Right kidney (tissue), 9 donors: ENCODE measurements at places on chromosomes 3 and 15.

- DNase-seq: no peak
Observed at GRCh38 chr15:40285151-40285550, 2.3 kb upstream of the ANKRD63 start.

- no peak for DNase-seq
Observed at GRCh38 chr3:24526640-24527212, 32.1 kb upstream of the THRB start.

DNA sequence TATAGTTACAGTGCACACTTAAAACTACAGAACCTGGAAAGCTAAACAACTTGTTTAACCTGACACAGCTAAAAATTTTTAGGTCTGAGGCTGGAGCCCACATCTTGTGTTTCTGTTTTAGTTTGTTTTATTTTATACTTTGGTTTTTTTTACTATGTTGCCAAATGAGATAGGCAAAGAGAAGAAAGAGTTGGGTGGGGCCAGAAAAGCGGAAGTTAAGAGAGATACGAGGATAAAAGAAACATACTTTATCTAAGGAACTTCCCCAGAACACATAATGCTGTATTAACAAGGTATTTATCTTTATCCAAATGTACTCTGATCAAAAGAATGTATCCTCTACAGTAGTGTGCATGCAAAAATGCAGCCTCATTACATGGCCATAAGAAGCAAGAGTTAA, 1145.7 kb downstream of the EPHA3 start:
- no peak for DNase-seq

DNA sequence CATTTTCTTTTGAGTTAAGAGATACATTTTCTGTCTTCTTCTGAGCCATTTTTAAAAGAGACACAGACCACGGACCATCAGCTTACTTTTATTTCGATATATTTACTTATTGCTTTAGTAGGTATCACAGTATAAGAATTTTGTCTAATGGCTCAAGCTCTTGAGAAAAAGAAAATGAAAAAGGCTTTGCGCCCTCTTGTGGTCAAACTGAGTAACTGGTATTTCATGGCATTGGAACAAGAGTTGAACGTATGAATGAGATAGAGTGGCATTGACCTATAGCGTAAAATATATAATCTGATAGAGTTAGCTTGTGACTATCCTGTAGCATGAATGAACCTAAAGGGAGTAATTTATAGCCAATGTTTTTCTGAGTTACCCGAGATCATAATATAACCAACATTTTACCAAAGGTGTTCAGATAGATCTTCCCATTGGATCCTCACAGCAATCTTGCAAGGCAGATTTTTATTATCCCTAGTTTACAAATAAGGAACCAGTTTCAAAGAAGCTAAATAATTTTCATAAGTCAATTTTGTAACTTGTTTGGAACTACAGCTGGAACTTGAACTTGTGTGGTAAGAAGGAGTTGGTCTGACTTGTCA, 154.6 kb downstream of the POLR2M start:
- peak; percentile 16 for DNase-seq

- DNase-seq: no peak
Observed at GRCh38 chr3:66625505-66626216, 124.8 kb upstream of the LRIG1 start.

DNA sequence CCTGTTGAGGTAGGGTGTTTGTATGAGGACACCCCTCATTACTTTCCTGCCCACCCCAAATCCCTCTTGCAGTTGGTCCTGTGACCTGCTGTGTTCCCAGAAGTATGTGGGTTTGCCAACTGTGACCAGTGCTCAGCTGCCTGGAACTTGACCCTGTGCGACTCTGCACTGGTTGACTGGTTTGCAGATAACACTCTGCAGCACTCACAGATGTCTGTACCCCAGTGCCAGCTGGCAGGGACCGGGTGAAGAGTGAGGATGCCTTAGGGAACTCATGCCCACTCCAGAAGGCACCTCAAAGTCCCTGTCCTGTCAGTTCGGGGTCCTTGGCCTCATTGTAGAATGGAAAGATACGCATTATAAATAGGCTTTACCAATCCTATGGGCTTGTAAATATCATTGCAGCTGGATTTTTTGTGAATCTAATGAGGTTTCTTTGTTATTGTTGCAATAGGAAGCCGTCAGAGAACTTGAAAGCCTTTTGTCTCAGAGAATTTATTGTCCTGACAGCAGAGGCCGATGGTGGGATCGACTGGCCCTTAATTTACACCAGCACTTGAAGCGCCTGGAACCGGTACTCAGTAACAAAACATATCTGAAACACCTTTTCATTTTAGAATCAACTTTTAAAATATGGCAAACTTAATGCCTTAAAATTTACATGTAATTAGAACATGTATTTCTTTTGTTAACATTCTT, 18.2 kb downstream of the FAN1 start:
- DNase-seq: peak; percentile 36

DNA sequence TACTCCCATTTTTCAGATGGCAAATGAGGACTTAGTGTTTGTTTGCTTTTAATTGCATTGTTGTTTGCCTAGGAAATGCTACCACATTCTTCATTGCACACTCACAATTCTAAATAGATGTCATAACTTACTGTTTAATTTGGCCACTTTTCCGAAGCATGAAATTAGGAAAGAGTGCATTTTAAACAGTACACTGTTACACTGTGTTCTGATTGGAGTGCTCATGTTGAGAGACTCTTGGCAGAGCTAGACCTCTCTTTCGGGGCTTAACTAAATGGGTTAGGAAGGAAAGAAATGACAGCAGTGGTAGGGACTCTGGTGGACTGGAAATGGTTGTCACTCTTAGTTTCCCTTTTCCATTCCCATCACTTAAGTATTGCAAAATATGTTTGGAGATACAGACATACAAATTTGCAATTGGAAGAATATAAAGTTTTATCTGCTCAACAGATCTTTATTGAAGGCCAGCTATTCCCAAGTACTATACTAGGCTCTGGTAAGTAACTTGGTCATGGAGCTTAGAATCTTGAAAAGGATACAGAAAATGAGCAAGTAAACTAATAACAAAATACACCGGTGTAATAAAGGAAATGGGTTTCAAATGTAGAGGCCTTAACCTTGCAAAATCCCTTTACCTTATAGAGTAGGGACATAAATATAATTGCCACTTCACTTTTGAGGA, 90.2 kb downstream of the DCUN1D1 start:
- DNase-seq: no peak

DNA sequence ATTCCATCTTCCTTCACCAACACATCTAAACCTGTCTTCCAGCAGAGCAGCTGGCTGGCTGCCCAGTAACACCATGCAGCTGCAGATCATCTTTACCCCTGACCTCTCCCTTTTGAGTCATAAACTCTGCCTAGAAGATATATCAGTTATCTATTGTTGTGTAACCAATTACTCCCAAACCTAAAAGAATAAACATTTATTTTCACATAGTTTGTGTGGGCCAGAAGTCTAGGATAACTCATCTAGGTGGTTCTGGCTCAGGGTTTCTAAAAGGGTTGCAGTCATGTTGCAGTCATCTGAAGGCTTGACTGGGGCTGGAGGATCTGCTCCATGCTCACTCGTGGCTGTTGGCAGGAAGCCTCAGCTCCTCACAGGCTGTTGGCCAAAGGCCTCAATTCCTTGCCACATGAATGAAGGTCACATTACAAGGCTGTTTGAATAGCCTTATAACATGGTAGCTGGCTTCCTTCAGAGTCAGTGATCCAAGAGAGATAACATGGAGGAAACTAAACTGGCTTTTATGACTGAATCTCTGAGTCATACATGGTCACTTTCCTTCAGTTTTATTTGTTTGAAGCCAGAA, 92.8 kb downstream of the GOLIM4 start:
- DNase-seq: no peak

DNA sequence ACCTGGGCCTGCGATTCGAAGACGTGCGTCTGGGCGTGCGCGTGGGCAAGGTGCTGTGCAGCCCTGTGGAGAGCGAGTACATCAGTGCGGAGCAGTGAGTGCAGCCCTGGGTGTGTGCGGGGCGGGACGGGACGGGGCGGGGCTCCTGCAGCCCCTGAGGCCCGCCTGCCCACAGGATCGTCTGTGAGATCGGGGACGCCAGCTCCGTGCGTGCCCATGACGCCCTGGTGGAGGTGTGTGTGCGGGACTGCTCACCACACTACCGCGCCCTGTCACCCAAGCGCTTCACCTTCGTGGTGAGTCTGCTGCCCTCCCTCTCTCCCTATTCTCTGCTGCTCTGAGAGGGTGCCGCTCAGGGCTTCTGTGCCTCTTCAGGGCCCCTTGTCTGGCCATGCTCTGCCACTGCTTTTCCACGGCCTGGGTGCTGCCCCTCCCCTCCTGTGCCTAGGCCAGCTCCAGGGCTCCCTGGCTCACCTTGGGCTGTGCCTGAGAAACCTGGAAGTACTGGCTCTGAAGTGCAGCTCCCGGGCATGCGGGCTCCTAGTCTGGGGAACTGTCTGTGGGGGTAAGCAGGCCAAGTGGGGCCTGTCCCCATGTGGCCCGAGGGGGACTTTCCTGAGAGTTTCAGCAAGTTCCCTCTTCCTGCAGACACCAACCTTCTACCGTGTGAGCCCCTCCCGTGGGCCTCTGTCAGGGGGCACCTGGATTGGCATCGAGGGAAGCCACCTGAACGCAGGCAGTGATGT, 31.8 kb downstream of the PLXNA1 start:
- no peak for DNase-seq

GRCh38 chr15:93217343-93217742, 128.3 kb upstream of the RGMA start:
- no peak for DNase-seq

DNA sequence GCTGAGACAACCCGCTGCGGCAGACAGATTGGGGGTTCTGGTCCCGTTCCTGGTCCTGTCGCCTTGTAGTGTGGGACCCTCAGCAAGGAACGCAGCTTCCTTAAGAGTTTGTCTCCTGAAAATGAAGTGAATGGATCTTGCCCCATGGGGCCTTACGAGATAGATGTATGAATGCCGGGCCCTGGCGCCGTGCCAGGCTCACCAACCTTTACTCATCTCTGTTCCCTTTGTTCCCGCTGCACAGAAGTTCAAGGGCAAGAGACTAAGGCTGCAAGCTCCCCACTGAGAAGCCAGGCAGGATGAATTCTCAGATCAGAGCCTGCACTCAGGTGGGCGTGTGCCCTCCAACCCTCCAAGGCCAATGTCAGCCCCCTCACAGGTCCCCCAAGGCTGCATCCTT, 162.7 kb upstream of the IQSEC1 start:
- no peak for DNase-seq

DNA sequence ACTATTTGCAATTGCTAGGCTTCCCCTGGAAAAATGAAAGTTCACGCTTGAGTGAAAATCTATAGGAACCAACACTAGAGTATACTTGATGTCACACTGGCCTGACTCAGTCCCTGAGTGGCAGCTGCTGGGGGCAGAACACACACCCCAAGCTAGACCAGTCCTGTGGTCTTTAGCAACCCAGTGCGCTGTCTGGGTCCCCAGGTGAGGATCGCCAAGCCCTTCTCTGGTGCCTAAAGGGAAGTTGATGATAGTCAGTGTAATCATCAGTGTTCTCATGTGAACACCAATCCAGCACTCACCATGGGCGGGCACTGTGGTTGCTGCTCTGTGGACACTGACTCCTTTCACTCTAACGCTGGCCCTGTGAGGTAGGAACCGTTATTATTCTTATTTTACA, 11.2 kb downstream of the ALDH1A3 start:
- DNase-seq: no peak

- no peak for DNase-seq
Observed at GRCh38 chr3:127676456-127676855, 3.7 kb downstream of the ABTB1 start.

DNA sequence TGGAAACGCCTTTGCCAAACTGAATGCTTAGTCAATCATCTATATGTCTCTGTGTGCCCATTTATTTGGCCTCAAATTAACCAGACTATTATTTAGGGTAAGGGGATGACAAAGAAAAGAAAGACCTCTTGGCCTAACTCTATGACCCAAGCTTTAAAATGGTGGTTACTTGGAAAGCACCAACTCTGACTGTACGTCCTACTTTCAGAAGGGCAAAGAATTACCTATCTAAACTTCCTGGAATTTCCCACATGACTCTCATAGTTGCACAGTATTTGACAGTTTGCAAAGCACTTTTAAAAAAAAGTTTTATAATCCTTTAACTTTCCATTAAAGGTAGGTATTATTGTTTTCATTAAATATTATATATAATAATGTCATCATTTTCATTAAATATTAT, 6.3 kb upstream of the MTHFS start:
- no peak for DNase-seq

DNA sequence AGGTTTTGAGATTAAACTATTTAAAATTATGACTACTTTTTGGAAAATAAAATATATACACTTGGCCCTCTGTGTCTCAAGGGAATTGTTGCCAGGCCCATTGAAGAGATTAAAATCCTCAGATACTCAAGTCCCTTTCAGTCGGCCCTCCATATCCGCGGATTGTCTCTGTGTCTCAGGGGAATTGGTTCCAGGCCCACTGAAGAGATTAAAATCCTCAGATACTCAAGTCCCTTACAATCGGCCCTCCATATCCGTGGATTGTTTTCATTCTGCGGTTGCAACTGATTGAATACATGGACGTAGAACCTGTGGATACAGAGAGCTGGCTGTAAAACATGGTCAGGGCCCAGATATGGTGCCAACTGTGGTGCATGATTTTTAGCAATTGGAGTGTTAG, 15.7 kb upstream of the LRCH3 start:
- no peak for DNase-seq

- DNase-seq: no peak
Observed at GRCh38 chr15:39582977-39583595, 2.2 kb downstream of the THBS1 start.

DNA sequence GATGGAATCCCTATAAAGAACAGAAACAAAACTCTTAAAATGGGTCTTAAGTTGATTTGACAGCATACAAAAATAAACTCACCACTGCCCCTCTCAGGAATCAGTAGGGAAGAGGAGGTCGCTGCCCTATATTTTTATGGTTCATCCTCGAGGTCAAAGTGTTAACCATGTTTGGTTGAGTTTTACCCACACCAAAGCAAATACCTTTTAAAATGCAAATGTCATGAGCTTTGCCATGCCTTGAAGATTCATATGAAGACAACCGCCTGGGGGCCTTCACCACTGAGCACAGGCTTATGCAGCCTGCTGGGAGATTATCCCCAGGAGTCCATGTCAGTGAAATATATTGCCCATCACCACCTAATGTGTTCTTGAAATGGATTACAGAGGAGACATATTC, 66.1 kb downstream of the GLB1 start:
- DNase-seq: no peak

- no peak for DNase-seq
Observed at GRCh38 chr3:56488812-56489600, 20.7 kb upstream of the ERC2 start.

DNA sequence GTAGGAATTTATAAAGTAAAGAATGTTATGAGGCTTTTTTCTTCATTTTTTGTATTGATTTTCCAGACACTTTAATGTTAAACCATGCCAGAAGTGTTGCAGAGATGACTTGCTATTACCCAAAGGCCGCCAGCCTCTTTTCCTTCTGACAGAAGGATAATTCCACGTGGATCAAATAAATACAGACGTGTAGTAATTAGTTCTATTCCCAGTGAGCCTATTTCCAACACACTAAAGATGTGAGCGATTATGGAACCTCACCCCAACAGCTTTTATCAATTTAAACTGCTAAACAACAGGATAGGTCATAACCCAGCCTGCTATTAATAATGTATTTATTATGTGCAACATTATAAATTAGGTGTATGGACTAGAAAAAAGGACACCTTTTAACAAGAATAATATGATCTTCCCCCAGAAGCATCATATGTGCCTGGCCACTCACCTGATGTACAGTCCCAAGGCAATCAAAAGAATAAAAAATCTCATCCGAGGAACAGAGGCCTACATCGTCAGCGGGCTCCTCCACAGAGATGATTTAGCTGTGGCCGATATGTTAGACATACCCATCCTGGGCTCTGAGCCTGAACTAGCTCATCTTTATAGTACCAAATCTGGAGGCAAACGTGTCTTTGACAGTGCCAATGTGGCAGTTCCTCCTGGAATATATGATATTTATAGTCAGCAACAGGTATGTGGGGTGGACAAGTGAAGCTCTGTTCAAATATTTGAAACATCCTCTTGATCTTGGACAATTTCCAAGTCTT, 125.9 kb upstream of the C15orf61 start:
- no peak for DNase-seq
